ENCODE measurements at places on chromosomes 13 and 19. TPM values are rescaled to one million over a fixed set of nuclear protein-coding genes. Genes with fewer than 3 reads are reported as not detected.

- DNase-seq: no peak
Measured at GRCh38 chr19:9165261-9165660, 13.5 kb upstream of the OR7D2 start.

GRCh38 chr13:31929031-31929770 is 102.4 kb upstream of the FRY start:
- DNase-seq: no peak

ZNF441 gene
- total RNA-seq: not detected

PRR20C gene
- total RNA-seq: not detected

DNA sequence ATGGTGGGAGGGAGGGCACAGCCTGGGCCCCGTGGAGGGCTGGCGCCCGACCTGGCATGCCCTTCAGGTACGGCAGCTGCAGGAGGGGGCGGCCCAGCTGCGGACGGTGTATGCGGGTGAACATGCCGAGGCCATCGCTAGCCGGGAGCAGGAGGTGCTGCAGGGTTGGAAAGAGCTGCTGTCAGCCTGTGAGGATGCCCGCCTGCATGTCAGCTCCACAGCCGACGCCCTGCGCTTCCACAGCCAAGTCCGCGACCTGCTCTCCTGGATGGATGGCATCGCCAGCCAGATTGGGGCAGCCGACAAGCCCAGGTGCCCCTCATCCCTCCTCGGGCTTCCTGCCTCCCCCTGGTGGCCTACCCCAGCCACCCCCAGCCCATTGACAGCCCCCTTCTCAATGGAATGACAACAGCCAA is 16.6 kb upstream of the SHKBP1 start:
- no peak for DNase-seq

- DNase-seq: no peak
Measured at GRCh38 chr13:69595181-69595580, 512.4 kb upstream of the ATXN8OS start.

- DNase-seq: peak; percentile 22
Measured at GRCh38 chr19:5447700-5448311, 7.4 kb upstream of the ZNRF4 start.

DNA sequence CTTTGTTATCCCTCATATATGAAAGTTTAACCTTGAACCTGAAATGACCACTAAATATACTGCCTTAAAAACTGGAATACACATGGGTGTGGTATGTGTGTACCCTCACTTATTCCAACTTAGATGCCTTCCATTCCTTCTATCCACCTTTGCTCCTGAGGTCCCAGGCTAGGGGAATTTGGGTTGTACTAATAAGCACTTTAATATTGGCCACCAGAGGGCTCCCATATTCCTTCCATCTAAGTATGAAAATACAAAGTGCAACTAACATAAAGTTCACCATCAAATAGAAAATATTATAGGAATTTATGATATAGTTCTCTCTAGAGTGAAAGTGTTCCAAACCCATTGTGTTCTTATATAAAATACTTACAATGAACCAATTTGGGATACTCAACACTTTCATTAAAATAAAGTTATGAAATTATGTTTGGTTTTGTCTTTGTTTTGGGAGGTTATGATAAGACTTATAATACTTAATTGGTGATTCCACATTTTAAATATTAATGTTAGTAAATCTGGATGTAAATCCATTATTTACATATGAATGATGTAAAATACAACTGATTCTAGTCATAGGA is 62.3 kb downstream of the ITGBL1 start:
- peak; percentile 35 for DNase-seq

- DNase-seq: peak; percentile 70
Measured at GRCh38 chr13:109737606-109738005, 48.8 kb downstream of the IRS2 start.

GRCh38 chr19:13872695-13873389 is 4.1 kb upstream of the NANOS3 start:
- DNase-seq: no peak

DNA sequence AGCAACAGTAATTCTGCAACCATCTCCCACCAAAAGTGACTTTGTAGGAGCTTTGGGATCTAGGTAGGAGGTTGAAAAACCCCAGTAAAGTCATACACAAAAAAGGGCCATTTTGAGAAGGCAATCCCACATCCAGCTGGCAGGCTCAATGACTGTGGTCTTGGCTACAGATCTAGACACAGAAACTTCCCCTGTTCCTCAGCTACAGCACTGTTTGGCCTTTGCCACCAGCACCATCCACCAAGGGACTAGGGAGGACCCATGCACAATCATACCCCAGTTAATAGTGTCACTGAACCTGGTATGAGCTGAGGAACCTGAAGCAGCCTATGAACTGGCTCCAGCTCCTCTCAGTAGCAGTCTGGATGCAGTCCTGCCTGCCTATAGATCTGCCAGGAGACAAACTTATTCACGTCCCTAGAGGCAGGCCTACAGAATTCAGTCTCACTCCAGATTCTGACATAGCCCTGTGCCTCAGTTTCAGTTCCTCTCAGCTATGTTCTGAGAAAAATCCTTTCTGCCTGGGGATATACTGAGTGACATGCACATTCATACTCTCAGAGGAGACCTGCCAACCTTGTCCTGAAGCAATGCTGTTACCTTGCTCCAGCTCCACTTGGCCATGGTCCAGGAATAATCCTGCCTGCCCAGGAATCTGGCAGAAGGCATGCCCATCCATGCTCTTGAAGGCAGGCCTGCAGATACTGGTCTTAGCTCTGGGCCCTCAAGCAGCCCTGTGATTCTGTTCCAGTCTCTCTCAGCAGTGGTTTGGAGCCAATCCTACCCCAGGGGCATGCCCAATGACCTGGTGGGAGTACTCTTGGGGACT is 2048.3 kb upstream of the PCDH20 start:
- DNase-seq: no peak

NXNL1 gene
- total RNA-seq: not detected

- no peak for DNase-seq
Measured at GRCh38 chr13:27923794-27924528, 4.2 kb downstream of the PDX1 start.

DNA sequence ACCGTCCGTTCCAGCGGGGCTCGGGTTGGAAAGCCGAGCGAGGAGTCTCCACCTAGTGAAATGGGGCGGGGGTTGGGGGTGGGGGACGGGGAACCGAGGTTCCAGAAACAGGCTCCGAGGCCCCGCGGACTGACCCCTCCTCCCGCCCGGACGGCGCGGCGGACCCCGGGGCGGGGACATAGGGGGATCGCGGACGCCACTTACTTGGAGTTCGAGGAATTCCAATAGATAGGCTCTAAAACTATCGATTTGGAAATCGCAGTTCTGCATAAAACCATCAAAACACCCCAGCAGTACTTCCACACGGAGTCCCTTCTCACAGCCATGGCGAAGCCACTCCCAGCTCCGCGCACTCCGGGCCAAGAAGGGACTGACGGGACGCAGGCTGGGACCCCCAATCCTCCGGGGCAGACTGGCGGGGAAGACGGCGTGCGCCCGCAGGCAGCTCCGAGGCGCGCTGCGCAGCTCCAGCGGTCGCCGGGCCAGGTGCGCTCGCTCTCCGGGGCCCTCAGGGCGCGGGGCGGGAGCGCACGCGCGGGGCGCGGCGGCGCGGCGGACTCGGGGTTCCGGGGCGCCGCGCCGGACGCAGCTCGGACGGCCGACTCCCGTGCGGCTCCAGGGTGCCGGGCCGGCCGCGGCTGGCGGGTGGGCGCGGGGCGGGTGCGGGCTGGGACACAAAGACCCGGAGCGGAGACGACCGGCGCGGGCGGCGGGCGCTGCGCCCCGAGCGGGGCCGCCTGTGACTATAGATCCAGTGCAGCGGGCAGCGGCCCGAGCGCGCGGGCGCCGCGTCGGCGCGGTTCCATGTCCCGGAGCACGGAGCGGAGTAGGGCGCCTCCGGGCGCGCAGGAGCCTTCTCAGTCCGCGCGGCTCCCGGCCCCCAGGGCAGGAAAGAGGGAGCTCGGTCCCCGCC is 567 bp downstream of the EFNB2 start:
- DNase-seq: peak; percentile 35

- no peak for DNase-seq
Measured at GRCh38 chr19:14661372-14661924, 13.2 kb downstream of the ADGRE3 start.

DNA sequence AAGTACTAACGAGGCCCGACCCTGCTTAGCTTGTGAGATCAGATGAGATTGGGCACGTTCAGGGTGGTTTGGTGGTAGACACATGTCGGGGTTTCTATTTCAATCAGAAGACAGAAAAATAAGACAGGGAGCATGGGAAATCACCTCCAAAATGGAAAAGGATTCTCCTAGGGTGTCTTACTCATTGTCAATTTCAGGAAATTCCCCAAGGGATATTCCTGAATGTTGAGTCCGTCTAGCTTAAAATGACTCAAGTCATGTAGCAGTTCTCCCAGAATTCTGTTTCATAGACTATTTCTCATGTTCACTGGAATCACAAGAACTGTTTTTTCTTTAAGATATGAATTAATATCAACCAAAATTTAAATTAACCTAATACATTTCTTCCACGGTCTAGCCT is 380.1 kb downstream of the EFNB2 start:
- DNase-seq: peak; percentile 52

CCDC106 gene
- 12.2 TPM for total RNA-seq

GRCh38 chr19:40614622-40615411 is 13.6 kb downstream of the LTBP4 start:
- DNase-seq: peak; percentile 98

DNA sequence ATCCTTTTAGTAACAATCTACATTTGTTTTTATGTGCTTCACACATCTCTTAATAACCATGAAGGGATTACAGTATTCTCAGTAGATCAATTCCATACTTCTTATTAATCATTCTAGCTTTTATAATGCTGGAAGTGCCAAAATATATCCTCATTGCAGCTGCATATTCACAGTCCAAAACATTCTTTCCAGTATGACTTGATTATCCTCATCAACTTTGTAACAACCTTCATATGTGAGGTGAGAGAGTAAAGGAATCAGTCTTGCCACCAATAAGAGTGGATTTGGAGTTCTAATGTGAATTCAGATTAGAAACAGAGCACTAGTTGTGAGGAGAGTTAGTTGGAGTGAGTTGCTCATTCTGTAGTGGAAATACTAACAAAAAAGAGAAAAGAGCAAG is 208.0 kb upstream of the SPRY2 start:
- DNase-seq: no peak

- DNase-seq: peak; percentile 64
Measured at GRCh38 chr13:101289764-101290163, 126.5 kb downstream of the NALCN start.

DNA sequence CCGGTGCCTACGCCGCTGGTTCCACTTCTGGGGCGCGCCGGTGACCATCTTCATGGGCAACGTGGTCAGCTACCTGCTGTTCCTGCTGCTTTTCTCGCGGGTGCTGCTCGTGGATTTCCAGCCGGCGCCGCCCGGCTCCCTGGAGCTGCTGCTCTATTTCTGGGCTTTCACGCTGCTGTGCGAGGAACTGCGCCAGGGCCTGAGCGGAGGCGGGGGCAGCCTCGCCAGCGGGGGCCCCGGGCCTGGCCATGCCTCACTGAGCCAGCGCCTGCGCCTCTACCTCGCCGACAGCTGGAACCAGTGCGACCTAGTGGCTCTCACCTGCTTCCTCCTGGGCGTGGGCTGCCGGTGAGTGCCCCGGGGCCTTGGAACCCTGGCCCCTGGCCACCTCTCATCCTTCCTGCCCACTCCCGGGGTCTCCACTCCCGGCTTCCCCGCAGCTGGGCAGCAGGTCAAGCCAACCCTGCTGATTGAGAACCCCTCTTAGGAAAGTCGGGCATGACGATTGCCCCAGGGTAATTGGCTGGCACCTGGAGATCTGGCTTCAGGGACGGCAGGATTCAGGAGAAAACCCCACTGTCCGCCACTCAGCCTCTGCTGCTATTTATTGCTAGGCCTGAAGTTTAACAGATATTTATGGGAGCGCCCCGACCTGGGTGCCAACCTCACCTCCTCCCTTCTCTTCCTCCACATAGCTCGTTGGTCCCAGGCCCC is 39.1 kb downstream of the TRPM4 start:
- no peak for DNase-seq

GRCh38 chr13:36536546-36536945 is 104.3 kb downstream of the CCNA1 start:
- peak; percentile 75 for DNase-seq

TRPC4 gene
- total RNA-seq: 11.1 TPM

DNA sequence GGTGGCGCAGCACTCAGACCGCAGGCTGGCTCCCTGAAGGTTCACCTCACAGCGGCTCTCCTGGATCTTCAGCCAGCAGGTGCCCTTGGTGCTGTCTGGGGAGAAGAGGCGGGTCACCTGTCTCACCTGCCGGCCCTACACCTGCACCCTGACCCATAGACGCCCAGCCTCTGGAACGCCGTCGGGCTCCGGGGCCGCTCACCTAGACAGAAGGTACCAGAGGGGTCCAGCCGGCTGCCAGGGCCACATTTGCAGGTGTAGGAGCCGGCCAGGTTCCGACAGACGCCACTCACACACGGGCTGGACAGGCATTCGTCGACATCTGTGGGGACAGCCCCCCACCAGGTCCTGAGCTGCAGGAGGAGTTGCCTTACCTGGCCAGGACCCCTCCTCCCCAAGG is 22.9 kb downstream of the FBN3 start:
- DNase-seq: no peak

ZNF534 gene
- not detected for total RNA-seq

DNA sequence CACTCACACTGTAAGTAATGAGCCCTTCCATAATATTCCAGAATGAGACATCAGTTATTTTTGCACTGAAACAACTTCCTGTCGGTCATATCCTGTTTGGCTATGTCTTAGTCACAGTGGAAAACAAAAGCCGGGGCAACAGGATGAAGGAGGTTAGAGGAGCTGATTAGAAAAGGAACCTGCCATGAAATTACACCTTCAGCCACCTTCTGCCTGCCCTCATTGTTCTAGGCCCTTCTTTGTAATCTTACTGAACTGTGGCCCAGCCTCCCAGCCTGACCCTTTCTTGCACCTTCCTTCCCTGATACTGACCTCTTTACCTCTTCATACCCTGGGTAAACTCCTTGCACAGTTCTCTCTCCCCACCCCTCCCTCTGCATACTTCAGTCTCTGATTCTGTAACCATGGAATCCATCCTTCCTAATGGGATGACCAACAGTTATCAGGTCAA is 67.3 kb downstream of the DOCK9 start:
- peak; percentile 52 for DNase-seq

DNA sequence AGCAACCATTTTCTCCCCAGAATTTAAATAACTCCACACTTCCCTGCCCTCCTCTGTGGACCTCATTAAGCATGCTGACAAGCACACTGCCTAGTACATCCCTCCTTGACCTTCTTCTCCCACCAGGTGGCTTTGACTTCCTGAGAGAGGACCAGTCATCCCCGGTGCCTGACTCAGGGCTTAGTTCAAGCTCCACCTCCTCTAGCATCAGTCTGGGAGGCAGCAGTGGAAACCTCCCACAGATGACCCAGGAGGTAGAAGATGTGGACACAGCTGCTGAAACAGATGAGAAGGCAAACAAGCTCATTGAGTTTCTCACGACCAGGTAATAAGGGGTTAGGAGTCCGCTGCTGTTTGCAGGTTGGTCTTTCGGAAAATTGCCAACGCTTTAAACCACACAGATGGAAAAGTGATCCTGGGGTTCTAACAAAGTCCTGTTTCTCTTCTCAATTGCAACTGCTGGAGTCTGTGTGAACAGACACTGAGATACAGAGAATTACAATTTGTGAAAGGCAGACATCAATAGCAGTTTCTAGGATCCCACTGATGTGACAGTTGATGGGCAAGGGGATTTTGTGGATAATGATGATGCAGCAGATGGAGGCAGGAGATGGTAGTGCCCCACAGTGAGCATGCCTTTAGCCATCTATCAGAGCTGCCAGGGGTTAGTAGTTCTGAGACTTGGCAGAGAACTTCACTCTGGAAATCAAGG is 86.7 kb downstream of the ZAR1L start:
- DNase-seq: peak; percentile 66

- DNase-seq: no peak
Measured at GRCh38 chr19:50820549-50821247, 2.9 kb downstream of the KLK1 start.

Data from astrocyte (in vitro differentiated cells and primary cell).